Activated naive CD4-positive, alpha-beta T cell treated with anti-CD3 and anti-CD28 coated beads, Interleukin-2, amount 50 U/mL, for 72 hours (primary cell): ENCODE measurements at places on chromosomes 3 and 15.

GRCh38 chr3:105162448-105162847 is 204.3 kb upstream of the ALCAM start:
- DNase-seq: no peak

DNA sequence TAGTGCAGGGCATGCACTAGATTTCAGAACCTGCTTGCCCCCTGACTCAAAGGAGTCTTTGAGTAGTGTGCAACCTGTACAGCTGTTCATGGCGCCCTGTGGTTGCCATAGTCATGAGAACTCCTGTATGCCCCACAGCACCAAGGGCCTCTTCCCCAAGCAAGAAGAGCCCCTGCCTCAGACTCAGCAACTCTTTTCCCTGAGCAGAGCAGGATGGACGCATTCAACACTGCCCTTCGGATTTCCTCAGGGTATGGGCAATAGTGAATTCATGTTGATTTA is 89.7 kb upstream of the KLF13 start:
- DNase-seq: no peak

DNA sequence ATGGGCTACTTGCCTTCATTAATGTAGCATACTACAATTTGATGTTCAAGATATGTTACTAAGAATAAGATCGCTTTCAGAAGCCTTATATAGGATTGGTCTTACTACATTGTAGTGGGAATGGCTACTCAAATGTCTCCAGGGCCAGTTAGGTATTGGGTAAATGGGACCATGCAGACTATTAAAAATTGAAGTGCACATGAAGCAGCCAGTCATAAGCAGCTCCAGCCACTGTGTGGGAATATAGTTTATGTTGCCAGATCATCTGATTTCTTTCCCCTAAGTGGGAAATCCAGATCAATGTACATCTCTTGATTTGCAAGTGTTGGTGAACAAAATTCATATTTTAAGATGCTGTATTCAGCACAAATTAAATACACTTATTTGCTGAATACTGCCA is 5.1 kb downstream of the CTNNB1 start:
- no peak for DNase-seq

DNA sequence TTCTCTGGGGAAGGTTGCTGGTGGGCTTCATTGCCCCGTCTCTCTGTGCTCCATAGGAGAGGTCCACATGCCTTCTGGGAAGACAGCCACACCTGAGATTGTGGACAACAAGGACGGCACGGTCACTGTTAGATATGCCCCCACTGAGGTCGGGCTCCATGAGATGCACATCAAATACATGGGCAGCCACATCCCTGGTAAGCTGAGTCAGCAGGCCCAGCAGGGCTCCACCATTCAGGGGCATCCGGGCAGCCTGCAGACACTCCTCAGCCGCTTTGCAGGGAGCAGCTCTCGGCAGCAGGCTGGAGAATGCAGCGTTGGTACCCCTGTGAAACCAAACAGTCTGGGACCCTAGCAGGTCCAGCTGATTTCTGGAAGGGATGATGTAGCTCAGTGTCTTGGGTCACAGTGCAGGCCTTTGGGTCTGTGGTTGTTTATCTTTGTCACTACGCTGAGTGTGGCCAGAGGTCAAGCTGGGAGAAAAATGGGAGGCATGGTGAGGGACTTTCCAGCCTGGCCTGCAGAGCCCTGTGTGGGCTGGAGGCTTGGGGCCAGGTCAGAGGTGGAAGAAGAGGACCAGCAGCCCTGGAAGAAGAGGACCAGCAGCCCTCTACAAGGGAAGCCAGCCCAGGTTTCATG is 67.2 kb downstream of the DNASE1L3 start:
- no peak for DNase-seq

DNA sequence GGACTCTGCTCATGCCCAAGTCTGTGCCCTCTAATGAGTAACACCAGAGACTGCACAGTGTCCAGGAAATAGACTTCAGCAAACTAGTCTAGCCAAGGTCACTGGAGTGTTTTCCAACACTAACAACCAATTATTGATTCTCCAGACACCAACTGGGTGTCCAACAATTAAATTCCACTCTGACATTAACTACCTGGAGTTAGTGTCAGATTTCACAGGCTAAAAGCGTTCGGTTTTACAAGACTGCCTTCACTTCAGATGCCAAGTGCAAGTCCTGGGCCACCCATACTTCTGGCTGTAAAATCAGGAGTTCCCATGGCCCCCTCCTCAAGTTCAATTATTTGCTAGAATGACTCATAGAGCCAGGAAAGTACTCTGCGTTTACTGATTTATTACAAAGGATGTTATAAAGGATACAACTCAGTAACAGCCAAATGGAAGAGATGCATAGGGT is 20.8 kb upstream of the CFAP161 start:
- DNase-seq: no peak

DNA sequence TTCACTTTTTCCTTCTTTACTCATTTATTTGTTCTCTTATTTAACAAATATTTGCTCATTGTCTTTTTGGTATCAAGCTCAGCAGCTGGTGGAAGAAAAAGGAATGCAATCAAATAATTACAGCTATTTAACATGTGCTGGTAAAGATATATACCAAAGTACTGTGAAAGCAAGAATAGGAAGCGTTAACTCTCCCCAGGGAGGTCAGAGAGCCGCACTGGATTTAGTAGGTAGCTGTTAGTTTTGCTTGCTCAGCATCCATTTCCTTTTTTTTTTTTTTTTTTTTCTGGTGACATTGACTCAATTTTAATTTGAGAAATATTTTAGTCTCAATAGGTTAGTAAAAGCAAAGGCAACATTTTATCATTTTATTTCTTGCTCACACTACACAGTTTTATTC is 308.5 kb upstream of the MDFIC2 start:
- no peak for DNase-seq

DNA sequence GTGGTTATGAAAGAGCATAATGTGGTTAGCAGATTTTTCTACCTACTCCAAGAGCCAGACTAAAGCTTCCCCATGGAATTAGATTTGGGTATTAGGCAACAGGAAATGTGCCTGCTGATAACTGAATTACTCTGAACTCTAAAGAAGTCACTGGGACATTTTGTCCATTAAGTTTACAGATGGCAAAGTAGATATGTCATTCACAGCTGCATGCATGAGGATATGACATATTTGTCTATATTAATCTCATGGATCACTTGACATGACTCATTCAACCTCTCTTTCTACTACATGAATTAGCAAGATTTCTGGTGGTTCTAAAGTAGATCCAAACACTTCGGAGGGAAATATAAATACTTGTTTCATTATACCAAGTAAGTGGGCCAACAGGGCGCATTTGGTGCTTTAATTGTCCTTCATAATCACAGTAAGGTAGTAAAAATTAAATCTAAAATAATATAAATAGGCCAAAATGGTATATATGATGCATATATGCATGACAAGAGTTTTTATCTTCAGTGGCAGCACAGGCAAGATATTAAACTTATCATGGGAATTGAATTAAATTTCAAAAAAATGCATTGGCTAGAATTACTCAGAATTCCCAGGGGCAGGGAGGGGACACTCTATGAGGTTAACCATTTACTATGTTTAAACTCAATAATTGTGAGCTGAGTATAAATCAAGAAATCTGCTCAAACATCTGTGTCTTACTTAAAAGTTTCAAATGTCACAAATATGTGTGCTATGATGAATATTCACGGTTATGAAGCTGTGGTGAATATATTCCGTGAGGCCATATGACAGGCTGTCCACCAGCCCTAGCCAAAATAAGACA is 365.3 kb upstream of the KCNMB2 start:
- no peak for DNase-seq

DNA sequence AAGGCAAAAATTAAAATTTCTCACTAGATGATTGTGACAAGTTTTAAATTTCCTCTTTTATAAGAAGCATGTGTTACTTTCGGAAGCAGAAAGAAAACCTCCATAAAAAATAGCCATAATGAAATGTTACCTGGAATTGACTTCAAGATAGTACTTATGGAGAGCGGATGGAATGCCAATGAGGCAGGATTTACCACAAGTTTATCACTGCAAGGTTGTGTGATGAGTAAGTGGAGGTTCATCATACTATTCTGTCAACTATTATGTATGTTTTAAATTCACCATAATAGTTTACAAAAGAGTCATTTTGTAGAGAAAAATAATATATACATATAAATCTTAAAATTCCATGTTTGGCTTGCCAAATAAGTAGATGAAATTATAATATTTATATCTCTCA is 230.3 kb downstream of the SCAPER start:
- no peak for DNase-seq

- no peak for DNase-seq
Observed at GRCh38 chr3:13544951-13545651, 3.8 kb upstream of the FBLN2 start.

DNA sequence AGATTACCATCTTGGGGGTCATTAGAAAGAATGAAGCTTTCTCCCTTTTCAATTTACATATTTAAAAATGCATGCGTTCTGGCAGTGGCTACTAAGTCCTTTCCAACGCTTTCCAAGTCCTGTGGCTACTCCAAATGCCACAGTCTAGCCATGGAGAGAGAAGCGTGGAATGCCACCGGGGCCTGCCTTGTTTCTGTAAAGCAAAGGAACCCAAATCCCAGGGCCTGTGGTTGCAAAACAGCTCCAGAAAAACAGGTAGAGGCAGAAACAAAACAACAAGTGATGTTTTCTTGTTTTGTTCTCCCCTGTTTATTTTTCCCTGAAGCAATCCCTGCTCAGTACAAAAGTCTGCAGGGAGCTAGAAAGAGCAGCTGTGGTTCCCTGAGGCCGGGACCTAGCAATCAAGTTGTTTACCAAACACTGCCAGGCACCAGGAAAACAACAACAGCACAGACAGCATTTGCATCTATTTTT is 85.5 kb downstream of the FOXP1 start:
- DNase-seq: no peak

DNA sequence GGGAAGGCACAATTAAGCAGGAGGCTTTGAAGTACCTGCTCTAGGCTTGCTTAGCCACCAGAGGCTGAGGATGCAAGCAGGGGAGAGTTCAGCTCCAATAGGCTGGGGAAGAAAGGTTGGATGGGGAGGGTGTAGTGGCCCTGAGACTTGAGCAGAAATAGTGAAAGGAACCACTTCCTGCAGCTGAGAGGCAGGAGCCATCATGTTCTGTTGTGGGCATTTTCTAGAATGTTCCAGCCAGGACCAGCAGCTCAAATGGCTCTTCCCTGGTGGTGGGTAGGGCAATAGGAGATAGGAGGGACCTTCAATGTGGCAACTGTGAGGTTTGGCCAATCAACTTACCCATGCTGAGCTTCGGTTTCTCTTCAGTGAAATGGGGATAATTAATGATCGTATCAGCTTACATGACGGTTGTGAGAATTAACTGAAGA is 79.1 kb upstream of the CGNL1 start:
- no peak for DNase-seq

- no peak for DNase-seq
Observed at GRCh38 chr3:157174290-157174648, 14.3 kb upstream of the CCNL1 start.

GRCh38 chr15:51243774-51244173 is 94.6 kb downstream of the CYP19A1 start:
- DNase-seq: no peak

DNA sequence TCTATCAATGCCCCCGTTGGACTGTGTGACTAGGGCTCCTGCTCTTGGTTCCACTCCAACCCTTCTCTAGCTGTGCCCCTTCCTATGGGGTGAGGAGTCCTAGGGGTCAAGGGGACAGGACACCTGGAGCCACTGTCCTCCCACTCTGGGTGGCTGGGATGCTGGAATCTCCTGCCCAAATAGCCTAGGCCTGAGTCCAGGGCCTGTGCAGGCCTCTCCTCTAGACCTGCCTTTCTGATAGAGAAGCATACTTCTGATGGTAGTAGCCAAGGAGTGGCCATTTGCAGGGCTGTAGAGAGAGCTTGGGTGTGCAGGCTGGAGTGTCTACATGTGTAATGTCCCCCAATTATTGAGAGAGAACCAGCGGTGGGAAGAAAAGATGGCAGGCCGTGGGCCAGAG is 54.2 kb downstream of the ITGA11 start:
- DNase-seq: no peak

DNA sequence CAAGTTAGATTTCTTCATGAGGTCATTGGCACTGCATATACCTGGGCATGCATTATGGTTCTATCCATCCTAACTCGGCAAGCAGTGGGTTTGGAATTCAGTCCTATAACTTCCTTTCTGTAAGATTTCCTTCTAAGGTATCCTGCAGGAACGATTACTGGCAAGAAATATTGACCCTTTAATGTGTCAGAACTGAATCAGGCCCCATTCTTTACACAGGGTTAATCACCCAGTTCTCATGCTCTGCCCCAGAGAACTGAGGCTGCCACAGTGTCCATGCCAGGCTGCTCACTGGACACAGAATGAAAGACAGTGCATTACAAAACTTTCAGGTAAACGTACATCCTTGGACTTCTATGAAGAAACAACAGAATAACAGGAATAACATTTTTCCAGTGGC is 108.9 kb downstream of the RPL22L1 start:
- no peak for DNase-seq

DNA sequence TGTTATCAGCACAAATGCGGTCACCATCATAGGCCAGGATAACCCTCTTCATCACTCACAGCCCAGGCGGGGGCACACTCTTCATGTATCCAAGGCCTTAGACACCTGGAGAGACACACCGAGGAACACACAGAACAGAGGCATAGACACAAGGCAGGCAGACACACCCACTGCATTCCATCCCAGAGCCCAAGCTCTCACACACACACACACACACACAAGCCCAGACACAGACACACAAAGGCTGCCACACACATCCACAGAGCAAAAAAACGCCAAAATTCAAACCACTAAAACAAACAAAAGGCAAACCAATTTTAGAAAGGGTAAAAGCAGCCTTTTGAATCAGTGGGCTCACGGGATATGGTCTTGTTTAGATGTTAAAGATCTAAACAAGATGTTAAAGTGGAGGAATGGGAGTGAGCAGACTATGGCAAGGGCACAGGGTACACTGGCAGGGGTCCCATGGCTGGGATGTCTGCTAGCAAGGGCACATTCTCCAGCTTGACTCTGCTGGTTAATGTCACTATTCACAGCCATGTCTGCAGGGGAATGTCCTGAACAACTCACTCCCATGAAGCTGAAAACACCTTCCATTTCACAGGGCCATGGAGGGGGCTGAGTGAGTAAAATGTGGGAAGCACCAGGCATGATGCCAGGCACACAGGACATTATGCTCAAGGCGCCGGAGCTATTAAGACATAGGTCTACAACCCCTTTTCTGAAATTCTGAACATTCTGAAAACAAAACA is 14.9 kb upstream of the CRABP1 start:
- no peak for DNase-seq

- no peak for DNase-seq
Observed at GRCh38 chr3:4979428-4980228, at the start of gene BHLHE40. TSS of gene BHLHE40 (plus strand) at chr3:4979437. CDS start at chr3:4979719, 282 bp downstream.
